ENCODE measurements at places on chromosomes 16 and 17. TPM values are rescaled to one million over a fixed set of nuclear protein-coding genes. Genes with fewer than 3 reads are reported as not detected.
A peak's percentile ranks its signal among the peaks of the same experiment; 100 is the strongest.

GRCh38 chr16:3089717-3090592 is 9.1 kb downstream of the ZSCAN10 start:
- DNase-seq = no peak

DNA sequence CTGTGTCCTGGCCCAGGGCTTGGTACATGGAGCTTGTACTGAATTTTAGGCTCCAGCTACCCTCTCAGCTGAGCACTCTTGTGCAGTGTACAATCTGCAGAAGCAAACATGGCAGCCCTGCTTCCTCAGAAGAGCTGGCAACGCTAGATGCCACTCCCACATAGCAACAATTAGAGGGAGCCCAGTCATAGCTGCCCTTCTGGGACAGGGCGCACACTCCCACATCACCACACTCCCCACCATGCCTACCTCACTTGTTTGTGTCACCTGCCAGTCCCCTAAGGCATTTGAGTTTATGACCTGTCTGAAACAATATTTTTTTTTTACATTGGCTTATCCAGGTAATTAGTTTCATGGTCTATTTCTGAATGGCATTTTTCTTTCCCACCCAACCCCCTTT is 72.3 kb downstream of the C17orf67 start:
- no peak for DNase-seq

DNA sequence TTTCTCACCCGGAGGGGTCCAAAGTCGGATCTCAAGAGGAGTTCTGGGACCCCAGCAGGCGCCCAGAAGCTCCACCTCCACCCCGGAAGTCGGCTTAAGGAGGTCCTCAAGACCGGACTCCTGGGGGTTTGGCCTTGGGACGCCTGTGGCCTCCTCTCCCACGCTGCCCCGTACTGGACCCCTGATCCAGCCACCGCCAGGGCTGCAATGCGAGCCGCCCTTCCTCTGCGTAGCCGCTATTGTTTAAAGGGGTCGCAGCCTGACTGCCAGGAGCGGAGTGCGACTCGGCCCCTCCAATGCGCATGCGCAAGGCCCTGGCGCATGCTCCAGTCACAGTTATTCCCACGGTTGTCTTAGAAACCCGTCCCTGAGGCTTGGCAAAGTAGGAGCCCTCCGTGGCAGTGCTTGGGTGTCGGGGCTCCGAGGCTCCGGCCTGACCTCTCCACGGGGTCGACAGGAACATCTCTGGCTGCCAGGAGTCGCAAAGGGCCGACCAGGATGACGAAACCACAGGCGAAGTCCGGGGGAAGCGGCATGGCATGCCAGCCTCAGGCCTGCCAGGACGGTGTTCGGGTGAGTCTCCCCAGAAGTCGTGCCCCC is 719.0 kb downstream of the KCNJ18 start:
- no peak for DNase-seq

DNA sequence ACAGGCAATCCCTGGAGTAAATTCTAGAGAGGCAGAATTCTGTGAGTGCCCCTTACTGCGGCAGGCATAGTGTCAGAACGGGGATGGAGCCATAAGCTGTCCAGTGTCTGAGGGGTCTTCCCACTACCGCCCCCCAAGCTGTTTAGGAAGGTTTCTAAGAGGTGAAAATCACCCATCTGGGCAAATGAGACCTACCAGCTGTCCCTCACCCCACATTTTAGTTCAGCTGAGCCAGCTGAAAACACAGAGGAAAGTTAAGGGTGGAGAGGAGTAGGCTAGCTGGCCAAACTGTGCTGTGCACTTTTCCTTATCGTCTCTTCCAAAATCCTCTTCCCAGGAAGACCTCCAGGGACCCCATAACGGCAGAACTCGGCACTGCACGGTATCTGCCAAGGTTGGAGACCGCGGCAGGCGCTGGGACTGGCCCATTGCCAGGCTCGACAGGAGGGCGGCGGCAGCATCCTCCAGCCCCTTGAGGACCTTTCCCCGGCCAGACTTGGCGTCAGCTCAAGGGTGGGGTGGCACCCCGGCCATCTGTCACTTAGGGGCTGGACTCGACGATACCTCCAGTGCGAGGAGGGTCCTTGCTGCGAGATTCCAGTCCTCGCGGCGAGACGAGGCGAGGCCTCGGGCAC is 955 bp downstream of the ACLY start:
- peak; percentile 52 for DNase-seq

DNA sequence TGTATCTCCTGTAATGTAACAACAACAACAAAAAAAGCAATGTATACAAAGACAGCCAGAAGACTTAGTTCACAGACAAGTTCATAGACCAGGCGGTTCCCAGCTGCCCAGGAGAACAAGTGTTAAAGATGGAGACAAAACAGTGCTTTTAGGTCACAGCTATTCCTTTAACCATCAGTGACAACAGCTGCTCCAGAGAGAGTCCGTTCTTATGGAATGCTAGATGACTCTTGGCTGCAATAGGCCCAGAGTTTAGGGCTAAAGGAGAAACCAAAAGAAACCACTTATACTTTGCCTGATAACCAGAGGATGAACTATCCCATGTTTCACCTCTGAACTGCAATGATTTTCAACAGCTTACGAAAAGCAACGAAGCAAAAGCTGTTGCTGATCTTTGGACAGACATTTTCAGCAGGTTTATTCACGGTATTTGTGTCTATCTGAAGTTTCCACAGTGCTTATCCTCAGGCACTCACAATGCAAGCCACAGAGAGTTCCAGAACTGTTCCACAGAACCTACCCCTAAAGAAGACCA is 6.0 kb downstream of the ZCCHC14 start:
- no peak for DNase-seq

DNA sequence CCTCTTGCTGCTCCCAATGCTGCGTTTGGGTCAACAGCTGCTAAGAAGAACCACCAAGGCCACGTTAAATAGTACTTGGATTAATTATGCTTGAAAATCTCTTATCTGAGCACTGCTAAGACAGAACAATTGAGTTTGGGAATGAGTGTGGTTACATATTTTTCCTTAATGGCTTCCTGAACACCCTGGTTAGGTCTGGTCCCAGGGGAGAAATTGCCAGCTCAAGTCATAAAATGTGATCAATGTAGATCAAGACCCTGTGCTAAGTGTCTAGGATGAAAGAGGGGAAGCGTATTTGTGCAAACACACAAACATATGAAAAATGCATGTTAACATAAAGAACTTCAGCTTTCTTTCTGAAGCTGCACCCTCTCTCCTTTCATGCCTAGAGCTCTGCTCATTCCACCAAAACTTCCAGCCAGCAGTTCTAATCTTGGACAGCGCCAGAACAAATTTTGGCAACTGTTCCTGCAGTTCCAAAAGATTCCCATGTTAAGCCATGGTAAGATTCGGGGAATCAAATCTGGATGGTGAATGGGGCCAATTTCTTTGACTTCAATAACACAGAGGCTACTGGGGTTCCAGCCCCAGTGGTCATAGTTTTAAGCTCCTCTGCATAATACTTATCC is 72.0 kb downstream of the ZFHX3 start:
- no peak for DNase-seq

DNA sequence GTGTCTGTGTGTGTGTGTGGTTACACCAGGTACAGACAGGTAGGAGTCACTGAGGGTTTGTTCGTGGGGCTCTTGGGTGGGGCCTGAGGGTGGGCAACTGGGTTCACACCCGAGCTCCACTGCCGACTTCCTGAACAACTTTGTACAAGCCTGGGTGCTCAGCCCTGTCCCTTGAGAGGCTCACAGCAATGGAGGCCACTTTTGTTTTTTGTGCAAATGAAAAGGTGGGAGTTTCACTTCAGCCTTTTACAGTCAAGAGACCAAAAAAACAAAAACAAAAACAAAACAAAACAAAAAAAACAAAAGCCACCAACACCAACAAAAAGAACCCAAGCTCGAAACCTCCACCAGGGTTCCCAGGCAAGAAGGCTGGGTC is 2.4 kb downstream of the RHBDF2 start:
- DNase-seq = no peak

DNA sequence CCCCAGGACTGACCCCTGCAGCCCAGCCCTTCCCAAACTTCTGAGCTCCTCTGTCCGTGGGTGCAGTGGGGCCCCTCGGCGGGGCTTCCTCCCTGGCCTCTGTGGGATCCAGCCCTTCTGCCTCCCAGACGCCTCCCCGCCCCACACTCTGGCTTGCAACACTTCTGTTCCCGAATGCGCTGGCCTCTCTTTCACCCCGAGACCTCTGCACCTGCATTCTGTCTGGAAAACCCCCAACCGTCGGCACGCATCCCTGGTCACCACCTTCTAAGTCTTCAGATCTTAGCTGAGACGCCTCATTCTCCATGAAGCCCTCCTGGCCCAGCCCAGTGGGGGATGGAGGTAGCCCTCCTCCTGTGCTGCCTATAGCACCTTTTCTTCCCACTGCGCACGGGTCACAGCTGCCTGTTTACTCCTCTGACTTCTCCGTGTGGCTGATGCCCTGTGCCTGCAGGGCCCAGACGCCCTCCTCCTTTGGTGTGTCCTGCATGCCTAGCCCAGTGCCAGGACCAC is 26.4 kb downstream of the TMEM235 start:
- no peak for DNase-seq

GRCh38 chr16:68782198-68783174 is 45.4 kb downstream of the CDH1 start:
- no peak for DNase-seq

DNA sequence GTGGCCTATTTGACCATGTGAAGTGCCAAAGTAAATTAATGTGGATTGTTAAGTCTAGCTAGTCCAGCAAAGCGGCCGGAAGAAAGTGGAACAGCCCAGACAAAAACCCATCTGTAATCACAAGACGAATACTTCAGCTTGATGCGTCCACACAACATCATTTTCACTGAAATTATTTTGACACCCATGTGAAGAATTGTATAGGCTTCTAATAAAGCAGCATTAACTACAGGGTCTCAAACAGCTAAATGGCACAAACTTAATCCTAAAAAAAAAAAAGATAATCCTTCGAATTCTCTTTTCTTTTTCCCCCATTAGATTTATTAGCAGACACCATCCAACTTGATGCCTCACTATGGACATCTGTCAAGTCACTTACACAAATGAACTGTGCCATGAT is 73.8 kb downstream of the TOX3 start:
- no peak for DNase-seq

- DNase-seq = peak; percentile 30
Measured at GRCh38 chr17:13283606-13284005, 265.8 kb upstream of the ELAC2 start.

- no peak for DNase-seq
Measured at GRCh38 chr17:41678411-41678906, 10.2 kb upstream of the EIF1 start.

DNA sequence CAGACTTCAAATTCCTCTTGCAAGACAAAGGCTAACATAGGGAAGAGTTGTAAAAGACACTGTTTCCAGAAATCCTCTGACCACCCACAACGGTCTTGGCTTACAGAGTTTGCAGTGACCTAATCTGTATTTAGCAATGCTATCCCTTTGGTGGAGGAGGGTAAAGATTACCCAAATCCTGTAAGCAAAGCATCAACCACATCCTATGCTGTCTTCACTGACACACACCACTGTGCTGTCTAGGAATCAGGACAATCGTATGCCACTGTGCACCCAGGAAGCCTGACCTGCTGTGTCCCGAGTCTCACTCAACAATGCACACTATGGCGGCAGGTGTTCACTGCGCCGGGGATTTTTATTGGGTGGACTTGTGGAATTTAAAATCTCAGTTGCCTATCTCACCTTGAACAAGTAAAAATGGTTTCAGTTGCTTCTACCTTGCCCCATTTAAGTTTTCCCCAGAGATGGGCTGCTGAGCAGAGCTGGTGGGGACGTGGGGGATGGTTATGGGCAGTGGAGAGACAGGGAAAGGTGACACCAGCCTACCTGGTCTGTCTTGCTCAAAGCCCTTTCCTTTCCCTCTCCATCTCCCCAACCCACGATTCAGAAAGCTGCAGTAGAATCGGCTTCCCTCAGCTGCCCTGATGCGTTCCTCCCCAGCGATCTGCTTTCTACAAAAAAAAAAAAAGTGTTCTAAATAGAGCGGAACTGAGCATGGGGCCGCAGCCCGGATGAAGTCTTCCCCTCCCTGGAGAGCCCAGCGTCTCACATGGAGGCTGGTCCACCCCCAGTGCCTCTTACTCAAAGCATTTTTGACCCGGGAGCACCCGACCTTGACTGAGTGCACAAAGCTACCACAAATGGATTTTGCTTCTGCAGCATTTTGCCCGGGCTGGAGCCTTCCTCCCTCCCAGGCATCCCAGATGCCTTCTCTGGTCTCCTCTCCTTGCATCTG is 271.5 kb downstream of the SOX9 start:
- no peak for DNase-seq

GRCh38 chr16:22073350-22073749 is 19.0 kb upstream of the VWA3A start:
- DNase-seq = no peak

- peak; percentile 41 for DNase-seq
Measured at GRCh38 chr16:83402160-83402814, 405.5 kb upstream of the HSBP1 start.

GRCh38 chr16:88290850-88291830 is 91.6 kb upstream of the ZNF469 start:
- no peak for DNase-seq

GRCh38 chr17:44539673-44540072 is 17.6 kb upstream of the FZD2 start:
- DNase-seq = peak; percentile 99

DNA sequence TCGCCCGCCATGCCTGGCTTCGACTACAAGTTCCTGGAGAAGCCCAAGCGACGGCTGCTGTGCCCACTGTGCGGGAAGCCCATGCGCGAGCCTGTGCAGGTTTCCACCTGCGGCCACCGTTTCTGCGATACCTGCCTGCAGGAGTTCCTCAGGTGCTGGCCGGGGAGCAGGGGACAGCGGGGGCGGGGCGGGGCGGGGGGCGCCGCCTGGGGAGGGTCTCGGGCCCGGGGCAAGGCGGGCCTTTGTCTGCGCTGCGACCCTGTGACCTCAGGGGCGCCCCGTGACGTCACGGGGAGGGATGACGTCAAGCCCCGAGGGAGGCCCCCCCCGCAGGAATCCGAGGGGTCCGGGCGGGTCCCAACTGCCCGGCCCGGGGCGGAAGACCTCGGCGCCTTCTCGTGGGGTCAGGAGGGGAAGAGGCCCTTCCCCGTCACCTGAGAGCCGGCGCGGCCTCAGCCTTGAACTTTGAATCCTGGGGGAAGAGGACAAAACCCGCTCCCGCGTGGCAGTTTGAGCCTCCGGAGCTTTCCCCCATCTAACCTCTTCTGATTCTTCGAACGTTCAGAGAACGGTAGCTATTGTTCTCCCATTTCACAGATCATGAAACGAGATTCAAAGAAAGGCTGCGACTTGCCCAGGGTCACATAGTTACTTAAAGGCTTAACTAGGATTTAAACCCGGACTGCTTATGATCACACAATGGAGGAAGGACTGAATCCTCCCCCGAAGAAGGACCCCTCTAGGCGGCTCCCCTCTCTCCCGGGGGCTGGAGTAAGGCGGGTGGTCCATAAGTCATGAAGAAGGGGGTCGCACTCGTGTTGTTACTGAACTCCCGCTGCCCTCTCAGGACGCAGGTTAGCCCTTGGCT is 527 bp downstream of the TRAF4 start:
- peak; percentile 86 for DNase-seq

- DNase-seq = no peak
Measured at GRCh38 chr16:53504665-53505064, 1.7 kb upstream of the AKTIP start.

The CCL16 gene
- polyA plus RNA-seq = not detected

The CDR2L gene
- polyA plus RNA-seq = 17.7 TPM

The NPTX1 gene
- 4.1 TPM for polyA plus RNA-seq

The OTOP3 gene
- polyA plus RNA-seq = not detected

The KLHDC4 gene
- 25.2 TPM for polyA plus RNA-seq

The MPP3 gene
- polyA plus RNA-seq = 7.4 TPM

The PRDM7 gene
- polyA plus RNA-seq = 0.08 TPM
